ENCODE measurements at places on chromosomes 5 and 9.
A peak's percentile ranks its signal among the peaks of the same experiment; 100 is the strongest.

DNA sequence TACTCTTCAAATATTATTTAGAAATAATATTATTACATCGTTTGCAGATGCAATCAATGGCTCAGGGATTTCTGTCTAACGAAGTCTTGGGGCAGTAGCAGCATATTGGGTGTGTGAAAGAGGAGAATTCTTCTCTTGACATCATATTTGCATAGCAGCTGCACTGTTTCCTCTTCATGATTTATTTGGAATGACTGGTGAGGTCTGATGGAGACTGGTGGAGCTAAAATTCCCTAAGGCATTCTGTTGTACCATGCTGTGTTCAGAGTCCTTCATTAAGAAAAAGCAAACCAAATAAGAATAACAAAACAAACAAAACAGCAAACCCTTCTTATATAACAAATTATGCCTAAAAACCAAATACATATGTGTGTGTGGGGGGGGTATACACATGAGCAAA lies 177.6 kb downstream of the DIRAS2 start:
- DNase-seq: no peak

GRCh38 chr5:36013182-36013581 lies 22.0 kb upstream of the UGT3A1 start:
- DNase-seq: no peak

DNA sequence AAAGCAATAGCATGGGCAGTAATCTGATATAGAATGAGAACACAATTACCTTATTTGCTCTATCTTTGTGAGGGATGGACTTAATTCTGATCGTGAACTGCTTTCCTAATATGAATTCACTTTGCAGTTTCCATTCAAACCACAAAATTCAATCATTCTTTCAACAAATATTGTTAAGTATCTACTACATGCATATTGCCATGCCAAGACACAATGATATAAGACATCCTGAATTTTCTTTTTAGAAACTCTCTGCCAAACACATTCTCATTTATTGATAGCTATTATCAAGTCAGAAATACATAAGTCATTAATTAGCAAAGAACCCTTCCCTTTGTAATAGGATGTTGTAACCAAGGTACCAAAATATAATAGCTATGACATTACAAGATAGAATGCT lies 121.6 kb upstream of the TARS1 start:
- no peak for DNase-seq

DNA sequence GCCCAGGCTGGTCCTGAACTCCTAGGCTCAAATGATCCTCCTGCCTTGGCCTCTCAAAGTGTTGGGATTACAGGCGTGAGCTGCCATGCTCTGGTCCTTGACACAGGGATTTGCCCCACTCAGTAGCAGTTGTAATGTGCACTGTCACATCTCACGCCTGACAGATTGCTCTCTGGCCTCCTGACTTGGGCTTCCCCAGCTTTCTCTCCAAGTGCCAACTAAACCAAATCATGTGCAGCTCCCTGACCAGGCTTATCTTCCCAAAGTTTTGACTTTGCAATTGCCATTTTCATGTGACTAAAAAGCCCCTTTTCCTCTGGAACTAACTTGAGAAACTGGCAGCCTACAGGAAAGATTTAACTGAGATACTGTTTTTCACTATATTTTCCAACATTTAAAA lies 10.7 kb downstream of the RPL26L1 start:
- DNase-seq: no peak

DNA sequence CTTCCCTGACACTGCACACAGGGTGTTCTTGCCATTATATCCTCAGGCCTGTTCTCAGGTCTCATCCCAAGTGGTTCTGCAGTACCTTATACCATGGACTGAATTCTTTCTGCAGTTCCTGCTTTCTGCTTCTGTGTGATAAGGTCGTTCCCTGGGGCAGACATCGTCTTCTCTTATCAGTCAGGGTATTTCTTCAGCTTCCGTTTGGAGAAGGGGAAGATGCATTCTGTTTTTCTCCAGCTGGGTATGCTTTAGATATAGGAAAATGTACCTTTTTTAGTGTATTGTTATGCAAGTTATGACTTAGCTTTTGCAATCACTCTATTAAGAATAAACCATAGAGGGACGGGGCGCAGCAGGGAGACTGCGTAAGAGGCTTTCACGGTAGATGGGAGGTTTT lies 31.1 kb downstream of the RALGPS1 start:
- no peak for DNase-seq

GRCh38 chr5:92378966-92379611 lies 996.0 kb upstream of the ARRDC3 start:
- peak; percentile 95 for DNase-seq

GRCh38 chr5:38725371-38725865 lies 120.4 kb upstream of the OSMR start:
- DNase-seq: no peak

DNA sequence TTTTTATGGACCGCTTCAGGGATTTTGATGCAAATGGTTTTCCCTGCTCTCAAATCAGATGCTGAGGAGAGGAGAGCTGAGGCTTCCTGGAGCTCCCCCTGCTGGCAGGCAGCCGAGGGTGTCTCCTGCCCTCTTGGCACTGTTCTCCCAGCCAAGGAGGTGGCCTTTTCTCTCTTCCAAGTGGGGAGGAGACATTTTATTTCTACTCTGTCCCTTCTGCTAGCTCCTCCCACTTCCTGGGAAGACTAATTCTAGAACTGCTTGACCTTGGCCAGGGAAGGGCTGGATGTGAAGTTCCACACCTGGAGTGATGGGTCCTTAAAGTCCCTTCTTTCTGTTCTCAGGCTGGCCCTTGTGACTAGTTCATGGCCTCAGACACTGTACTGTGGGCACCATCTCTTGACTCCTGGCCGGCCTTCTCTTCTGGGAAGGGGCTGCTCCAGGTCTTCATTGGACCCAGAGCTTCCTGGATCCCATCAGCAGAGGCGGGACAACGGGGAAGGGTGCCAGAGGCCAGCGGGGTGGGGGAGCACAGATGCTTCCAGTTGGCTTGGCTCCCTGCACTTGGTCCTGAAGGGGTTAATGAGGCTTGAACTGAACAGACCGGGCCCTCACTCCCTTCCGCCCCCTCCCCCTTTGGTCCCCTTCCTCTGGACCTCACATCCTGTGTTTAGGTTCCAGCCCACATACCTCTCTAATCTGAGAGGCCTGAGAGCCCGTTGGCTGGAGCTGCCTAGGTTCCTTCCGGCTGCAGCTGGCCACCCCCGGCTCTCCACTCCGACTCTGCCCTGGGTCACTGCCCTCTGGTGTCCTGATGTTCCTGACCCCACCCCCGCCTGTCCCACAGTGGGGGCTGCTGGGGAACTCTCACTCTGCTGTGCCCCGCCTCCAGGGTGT lies 32.1 kb downstream of the PTPA start:
- DNase-seq: peak; percentile 98

- DNase-seq: peak; percentile 66
These were observed 98.9 kb downstream of the CSNK1G3 start for GRCh38 chr5:123610665-123611405.

- DNase-seq: peak; percentile 74
These were observed 5.5 kb upstream of the CDHR2 start for GRCh38 chr5:176543428-176544182.

DNA sequence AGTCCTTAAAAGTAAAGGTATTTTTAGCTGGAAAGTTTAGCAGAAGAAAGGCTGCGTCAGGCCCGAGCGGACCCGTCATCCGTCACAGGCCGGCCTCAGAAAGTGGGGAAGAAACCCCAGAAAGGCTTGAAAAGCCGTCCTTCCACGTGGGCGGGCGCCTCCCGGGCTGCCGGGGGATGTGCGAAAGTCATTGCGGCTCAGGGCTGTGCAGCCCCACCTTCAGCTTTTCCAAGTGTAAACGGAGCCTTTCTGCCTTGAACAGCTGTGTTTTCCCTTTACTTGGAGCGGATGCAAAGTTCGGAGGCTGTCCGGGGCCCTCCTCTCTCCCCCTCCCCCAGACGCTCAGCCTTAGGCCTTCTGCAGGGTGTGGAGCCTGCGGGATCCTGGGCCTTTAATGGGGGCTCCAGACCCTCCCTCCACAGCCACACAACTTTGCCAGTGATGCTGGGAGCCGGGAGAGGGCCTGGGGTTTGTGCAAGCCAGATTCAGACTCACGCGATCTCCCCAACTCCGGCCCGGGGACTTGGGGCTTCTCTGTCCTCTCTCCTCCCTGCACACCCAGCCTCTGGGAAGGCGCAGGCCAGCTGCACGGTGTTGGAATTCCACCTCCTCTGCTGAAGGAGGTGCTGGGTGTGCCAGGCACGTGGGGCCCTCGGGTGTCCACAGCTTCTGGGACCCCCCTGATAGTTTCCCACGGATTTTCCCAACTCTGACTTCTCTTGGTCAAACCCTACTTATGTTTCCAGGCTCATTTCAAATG lies 95.5 kb upstream of the RAPGEF1 start:
- DNase-seq: no peak

GRCh38 chr5:168879929-168880328 lies 300.8 kb upstream of the PANK3 start:
- DNase-seq: no peak

DNA sequence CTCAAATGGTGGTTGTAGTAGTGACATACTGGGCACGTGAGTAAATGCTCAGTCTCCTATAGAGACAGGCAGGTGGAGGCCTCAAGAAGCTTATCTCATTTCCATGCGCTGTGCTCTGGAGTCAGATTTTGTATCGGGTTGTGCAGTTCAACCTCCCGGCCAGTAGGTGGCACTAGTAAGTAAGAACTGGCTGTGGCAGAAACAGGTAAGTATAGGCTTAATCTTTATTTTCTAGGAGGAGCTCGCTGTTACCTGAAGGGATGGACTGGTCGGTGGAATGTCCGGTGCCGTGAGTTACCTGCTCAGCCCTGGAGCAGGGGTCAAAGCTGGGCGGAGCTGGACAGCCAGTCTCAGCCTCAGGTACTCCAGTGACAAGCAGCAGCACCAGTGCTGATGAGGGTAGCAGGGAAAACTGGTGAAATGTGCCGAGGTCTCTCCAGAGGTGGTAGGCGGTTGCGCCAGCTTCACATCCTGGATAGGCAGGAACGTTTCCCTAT lies 880.1 kb upstream of the SEMA6A start:
- peak; percentile 86 for DNase-seq

- no peak for DNase-seq
These were observed 833.0 kb upstream of the COX7C start for GRCh38 chr5:85784746-85785145.

DNA sequence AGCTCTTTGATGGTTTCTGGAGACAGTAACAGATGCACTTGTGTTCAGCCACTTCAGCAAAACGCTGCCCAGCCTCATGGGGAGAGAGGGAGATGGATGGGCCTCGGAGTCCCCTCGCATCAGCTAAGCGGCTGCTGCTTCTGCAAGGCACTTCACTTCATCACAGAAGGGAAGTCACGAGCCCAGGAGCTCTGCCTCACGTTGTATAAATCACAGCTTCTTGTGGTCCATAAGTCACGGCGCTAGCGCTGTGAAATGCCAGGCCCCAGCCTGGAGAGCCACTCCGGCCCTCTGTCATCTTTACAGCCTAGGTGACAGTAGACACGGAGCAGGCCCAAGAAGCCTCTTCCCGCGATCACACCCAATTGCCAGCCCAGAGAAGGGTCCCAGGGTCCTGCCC lies 23.4 kb downstream of the DBH start:
- DNase-seq: no peak

DNA sequence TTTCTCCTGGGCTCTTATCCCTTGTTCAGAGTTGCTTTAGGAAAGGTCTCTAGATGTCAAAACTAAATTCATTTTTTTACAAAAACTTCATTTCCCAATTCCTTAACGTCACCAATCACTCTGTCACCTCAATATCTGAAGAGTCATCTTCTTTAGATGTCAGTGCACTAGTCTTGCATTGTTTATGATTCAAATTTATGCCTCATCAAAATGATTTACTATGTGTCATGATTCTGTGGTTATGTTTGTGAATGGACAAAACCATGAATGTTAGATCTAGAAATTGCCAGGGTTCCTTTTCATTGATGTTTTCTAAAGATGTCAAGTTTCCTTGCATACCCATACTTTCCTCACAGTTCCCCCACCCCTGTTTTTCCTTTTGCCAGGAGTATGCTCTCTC lies 21.5 kb downstream of the CWC27 start:
- no peak for DNase-seq

DNA sequence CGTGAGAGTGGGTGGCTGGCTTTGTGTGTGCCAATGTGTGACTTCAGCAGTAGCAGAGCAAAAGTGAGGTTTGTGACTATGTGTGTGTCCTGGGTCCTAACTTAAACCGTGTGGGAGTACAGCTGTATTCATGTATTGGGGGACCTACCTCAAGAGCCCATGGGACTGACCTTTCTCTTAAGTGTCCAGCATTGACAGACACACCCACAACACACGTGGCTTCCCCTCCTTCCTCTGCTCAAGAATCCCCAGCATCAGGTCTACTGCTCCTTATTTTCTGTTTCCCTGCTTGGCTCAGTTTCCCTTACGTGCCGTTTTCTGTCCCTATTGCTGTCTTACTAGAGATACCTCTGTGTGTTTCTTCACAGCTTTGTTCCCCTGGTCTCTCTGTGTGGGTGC lies 616 bp downstream of the IL11RA start:
- DNase-seq: no peak

GRCh38 chr9:104903609-104904008 lies 24.3 kb downstream of the ABCA1 start:
- DNase-seq: peak; percentile 66

DNA sequence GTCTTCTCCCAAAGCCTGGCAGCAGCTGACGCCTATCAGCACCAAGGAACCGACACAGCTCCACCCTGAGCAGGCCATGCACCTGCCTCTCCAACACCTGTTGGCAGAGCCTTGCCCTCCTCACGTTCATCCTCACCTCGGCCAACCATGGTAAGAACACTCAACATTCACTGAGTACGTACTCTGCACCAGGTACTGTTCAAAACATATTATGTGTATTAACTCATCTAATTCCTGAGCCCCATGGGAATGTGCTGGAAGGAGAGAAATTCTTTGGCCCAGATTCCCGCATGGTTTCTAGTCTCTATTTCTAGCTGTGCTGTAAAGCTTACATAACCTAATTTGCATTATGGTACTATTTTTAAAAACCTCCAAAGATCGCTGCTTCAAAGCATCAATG lies 86.1 kb downstream of the GPR21 start:
- DNase-seq: no peak

DNA sequence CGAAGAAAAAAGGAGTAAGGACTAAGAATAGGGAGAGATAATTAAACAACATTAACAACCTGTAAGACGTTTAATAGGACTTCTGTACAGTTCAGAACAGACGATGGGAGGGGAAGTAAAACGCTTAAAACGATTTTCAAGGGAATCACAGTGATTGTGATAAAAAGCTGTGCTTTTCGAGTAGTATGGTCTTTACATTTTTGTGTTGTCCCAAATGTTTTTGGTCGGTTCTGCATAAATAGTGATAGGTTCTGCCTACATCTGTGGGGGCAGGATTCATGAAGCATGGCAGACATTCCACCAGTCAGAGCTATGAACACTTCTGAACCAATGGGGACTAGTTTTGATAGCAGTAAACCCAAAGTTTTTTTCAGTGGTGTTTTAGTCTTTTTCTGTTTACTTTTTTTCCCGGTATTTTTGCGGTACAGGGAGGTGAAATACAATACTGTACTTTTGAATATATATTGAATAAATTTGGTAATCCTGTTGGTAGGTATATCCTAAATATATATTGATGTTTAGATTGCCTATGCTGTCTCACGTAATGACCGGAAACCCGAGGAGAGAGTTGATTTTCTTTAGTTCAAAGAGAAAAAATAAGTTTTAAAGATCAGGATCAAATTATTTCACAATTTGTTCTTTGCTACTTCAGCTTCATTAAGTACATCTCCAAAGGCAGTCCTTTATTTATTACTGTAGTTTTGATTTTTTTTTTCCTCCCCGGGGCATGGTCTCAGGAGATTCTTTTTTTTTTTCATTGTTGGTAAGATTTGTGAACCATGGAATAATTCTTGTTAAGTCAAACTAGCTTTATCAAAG lies 1.3 kb downstream of the ERBIN start:
- DNase-seq: peak; percentile 65
